AG04450 (cell line): ENCODE measurements at places on chromosomes 16 and 17.

DNA sequence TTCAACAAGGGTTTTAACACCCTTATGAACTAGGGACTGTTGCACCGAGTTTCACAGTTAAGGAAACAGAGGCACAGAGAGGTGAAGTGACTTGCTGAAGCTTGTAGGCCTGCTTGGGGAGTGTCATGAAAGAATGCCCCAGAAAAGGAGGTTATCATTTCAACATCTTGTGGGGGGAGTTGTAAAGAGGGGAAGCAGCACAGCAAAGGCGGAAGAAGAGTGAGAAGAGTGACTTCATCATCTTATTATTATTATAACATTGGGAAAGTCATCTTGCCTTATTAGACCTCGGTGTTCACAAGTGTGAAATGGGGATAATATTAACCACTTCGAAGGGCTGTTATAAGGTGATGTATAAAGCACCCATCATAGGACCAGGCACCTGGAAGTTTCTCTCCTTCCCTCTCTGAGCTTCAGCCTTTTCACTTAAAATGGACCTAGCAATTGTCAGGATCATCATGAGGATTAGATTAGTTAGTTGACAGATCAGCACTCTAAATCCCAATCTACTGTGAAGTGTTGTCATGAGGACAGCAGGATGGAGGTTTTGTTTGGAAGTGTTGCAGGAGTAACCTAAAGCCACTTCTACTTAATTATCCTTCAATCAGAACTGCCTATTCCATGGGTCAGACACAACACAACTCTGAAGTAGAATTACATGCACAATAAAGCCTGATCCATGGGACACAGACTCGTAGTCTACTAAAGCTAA, 2.3 kb downstream of the CCL4 start:
- DNase-seq: no peak

- no peak for DNase-seq
Observed at GRCh38 chr17:18314059-18314730, 599 bp downstream of the TOP3A start.

DNA sequence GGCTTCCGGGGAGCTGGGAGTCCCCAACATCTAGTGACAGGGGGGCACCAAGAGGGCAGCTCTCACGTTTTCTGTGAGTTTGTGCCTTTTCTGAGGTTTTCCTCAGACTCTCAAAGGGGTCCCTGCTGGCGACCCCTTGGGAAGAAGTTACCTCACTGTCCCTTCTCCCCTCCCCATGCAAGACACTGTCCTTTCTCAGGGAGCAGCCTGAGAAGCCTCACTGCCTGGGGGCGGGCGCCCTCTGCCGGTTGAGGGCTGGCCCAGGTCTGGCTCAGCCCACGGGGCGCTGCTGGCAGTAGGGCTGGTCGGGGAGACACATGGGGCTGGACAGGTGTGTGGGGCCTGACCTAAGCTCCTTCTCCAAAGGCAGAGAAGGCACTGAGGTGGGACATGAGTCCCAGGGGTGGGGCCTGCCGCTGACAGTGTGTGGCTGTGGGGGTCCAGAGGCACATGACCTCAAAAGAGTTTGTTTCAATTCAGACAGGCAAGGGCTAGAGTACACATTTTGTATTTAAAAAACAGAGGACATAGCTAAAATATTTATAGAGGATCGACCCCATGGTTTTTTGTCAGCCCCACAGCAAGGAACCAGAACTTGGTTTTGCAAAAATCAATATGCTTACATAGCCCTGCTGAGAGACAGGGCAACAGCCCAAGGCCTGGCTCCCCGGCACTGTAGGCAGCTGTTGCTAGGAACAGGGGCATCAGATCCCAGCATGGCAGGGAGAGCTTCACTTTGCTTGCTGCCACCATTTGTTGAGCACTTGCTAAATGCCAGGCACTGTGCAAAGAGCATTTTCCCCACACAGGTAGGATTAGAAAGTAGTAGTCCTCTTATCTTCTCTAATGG, 18.5 kb upstream of the ALDH3A1 start:
- no peak for DNase-seq

GRCh38 chr17:5873781-5874180, 196.4 kb upstream of the WSCD1 start:
- DNase-seq: no peak

- DNase-seq: no peak
Observed at GRCh38 chr17:66849851-66850580, 15.1 kb downstream of the CACNG5 start.

DNA sequence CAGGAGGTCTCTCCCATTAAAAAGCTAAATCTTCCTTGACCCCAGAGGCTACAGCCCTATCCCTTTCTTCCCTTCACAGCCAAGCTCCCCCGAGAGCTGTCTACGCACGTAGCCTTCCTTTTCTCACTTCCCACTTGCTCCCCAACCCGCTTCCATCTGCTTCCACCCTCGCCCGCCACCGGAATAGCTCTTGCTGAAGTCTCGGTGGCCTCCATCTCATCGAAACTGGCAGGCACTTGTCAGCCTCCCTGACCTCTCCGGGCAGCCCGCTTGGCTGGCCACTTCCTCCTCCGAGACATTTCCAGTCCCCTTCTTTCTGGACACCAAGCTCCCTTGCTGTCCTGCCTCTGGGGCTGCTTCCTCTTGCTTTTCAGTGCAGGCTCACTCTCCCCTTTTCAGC, 10.7 kb upstream of the EPOP start:
- no peak for DNase-seq

DNA sequence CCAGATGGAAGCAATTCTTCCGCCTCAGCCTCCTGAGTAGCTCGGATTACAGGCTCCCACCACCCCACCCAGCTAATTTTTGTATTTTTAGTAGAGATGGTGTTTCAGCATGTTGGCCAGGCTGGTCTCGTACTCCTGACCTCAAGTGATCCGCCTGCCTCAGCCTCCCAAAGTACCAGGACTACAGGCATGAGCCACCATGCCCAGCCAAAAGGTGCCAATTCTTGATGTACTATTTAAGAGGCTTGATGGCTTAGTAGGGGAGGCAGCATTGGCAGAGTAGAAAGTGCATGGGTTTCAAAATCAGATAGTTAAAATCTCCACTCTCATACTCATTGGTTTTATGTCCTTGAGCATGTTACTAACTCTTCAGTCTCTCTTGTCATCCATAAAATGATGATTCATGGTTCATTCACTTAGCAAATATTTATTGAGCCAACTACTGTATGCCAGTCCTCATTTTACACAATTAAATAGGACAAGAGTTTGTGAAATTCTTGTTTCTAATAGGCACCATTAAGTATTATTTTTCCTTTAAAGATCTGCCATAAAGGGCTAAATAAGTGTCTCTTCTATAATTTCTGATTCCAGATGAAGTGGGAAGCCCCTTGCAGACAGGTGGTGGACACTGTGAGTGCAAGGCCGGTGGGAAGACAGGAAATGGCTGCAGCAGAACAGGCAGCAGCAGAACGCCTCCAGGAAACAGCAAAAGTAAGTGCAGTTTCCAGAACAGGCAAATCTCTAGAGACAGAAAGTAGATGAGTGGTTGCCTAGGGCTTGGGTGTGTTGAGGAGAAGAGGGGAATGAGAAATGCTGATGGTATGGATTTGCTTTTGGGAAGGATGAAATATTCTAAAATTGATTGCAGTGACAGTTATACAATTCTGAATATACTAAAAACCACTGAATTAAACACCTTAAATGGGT, 8.2 kb upstream of the RPL27 start:
- DNase-seq: no peak

GRCh38 chr17:78343543-78344201, 16.2 kb downstream of the SOCS3 start:
- DNase-seq: no peak

- DNase-seq: no peak
Observed at GRCh38 chr16:88613-89012, 10.6 kb downstream of the MPG start.

- DNase-seq: no peak
Observed at GRCh38 chr17:52420555-52421078, 262.1 kb upstream of the CA10 start.

- no peak for DNase-seq
Observed at GRCh38 chr16:143047-143446, 4.6 kb upstream of the NPRL3 start.

DNA sequence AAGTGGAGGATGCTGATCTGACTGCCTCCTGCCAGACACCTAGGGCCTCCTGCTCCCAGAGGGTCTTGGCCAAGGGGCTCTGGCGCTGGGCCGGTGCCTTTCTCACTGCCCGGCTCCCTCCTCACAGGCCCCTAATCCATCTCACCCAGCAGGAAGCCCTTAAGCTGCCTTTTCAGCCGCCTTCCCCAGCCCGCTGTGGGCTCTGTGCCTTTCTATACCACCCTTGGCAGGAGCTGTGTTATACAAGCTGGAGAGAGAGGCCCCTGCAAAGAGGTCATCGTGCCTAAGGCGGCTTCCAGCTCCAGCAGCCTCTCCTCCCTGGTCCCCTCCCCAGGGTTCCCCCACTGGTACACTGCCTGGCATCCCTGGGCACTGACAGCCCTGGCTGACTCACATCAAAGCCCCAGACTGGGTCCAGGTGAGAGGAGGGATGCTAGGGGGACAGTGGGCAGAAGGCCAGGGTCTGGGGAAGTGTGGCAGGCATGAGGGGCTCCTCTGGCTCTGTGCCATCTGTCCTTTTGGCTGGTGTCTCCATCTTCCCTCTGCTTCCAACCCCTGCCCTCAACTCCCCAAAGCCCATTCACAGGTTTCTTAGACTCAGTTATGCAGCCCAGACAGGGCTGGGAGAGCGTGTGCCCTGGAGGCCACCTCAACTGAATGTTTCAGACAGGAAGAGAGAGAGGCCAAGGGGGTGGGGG, 15.3 kb upstream of the FZD2 start:
- DNase-seq: no peak

DNA sequence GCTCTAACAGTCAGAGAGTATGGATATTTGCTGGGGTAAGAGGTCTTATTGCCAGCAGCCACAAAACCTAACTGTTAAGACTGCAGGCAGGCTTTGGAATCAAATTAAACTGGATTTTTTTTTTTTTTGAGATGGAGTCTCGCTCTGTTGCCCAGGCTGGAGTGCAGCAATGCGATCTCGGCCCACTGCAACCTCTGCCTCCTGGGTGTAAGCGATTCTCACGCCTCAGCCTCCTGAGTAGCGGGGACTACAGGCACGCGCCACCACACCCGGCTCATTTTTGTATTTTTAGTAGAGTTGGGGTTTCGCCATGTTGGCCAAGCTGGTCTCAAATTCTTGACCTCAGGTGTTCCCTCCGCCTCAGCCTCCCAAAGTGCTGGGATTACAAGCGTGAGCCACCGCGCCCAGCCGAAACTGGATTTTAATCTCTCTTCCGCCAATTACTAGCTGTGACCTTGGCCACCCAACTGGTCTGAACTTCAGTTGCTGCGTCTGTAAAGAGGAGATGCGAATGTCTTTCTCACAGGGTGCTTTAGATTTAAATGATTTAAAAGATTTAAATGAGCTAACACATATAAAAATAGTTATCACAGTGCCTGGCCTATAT, 842 bp downstream of the MRPL10 start:
- no peak for DNase-seq

DNA sequence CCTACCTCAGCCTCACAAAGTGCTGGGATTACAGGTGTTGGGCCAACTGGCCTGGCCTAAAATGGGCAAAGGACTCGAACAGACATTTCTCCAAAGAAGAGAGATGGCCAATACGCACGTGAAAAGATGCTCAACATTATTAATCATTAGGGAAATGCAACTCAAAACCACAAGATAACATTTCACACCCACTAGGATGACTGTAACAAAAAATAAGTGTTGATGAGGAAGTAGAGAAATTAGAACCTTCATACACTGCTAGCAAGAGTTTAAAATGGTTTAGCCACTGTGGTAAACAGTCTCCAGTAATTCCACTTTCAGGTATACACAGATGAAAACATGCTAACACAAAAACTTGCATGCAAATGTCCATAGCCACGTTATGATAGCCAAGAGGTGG, 5.7 kb downstream of the TMED6 start:
- DNase-seq: no peak

DNA sequence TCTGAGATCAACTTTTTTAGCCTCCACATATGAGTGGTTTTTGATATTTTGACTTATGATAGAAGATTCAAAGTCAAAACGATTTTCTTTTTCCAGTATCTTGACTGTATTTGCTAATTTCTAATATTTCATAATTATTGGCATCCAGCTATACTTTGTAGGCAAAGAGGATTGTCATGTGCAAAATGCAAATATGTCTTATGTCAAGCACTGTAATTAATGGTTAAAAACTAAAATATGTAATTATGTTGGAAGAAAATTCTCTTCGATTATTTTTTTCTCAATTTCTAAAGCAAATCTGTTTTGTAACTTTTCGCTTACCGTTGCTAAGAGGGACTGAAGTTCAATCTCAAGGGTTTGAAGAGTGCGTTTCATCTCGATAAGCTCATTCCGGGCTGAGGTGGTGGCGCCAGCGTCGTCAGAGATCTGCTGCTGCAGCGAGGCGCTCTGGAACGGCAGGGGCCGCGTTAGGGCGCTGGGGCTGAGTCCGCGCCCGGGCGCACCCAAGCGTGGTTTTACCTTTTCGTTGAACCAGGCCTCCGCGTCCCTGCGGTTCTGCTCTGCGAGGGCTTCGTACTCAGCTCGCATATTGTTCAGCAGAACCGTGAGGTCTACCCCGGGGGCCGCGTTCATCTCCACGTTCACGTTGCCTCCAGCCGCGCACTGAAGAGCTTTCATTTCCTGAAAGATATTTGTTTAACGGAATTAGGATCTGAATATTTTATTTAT, 3.0 kb downstream of the KRT27 start:
- no peak for DNase-seq

DNA sequence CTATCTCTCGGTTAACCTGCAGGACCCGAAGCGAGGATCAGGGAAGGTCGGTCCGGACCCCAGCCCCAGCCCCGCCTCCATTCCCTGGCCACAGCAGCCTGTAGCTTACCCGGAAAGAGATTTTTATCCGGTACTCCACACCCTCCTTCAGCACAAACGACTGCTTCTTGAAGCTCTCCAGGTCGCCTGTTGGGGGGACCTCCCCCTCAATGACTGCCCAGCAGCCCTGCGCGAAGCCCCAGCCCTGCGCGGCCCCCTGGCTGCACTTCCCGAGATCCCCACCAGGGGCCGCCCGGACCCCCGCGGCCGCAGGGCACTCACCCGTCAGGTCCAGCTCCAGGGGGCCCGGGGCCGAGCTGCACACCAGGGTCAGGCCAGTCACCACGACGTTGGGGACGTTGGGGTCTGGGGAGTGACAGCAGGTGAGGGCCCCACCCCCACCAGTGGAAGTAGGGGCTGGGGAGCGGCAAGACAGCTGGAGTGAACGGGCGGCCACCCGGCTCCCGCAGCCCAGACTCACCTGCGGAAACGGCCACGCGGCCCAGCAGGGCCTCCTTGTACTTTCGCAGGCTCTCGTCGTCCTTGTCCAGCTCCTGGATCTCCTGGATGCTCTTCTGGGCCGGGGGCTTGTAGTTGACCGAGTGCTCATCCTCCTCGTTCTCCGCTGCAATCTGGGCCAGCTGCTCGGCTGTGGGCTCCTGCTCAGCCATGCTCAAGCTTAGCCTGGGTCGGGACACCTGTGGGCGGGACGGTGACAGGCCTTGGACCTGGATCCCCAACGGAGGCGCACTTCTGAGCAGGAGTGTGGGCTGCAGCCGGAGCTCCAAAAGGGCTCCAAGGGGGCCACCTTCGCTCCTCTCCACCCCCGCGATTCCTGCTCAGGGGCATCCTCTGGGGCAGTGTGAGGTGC, 1.7 kb downstream of the ARHGDIA start:
- DNase-seq: no peak

GRCh38 chr17:8016632-8017424, 14.4 kb downstream of the GUCY2D start:
- no peak for DNase-seq

GRCh38 chr17:65987988-65988387, 203.9 kb downstream of the CEP112 start:
- DNase-seq: peak; percentile 7
